ENCODE measurements at places on chromosomes 1 and 21.

GRCh38 chr1:12158357-12159092, 8.3 kb upstream of the TNFRSF1B start:
- DNase-seq: no peak

DNA sequence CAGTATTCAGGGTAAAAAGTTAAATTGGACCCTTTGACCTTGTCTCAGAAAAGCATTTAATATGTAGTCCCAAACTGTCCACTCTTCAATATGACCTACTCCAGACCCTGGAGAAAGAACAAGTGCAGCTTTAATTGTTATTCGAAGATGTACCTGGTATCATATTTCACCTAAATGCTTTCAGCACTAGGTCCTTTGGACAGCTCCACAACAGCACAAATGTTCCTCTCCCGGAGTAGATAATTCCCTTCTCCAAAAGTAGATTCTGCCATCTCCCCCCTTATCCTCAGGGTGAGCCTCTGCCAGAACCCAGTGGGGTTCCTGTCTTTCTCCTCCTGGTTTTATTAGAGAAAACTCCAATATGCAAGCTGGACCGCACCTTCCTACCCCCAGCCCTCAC, 104.5 kb upstream of the AJAP1 start:
- no peak for DNase-seq

DNA sequence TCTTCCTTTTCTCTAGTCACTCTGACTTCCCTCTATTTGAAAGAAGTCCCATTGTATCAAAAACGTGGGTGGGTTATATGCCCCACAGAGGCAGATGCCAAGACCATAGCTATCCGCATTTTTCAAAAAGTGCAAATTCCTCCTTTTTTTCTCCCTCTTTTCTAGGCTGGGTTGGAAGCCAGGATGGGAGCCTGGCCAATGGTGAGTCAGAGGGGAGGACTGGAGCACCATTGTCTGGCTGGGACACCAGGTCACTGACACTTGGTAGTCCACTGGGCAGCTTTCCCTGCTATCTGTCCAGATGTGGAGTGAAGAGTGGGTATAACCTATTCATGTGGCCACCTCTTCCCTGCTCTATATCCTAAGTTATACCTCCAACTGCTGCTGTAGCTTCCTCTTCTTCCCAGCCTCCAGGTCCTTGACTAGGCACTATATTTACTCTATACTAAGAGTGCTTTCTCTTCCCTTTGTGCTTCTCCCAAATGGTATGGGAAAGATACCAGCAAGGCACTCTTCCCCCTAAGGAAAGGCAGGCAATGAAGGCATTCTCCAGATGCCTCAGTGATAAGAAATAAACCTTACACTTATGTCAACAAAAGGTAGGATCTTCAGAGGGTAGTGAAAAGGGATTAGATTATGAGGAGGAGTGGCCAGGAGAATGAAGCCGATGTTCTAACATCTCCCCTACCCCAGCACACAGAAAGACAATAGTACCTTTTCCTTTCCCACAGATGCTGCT, 12.9 kb downstream of the PI4KB start:
- DNase-seq: no peak

DNA sequence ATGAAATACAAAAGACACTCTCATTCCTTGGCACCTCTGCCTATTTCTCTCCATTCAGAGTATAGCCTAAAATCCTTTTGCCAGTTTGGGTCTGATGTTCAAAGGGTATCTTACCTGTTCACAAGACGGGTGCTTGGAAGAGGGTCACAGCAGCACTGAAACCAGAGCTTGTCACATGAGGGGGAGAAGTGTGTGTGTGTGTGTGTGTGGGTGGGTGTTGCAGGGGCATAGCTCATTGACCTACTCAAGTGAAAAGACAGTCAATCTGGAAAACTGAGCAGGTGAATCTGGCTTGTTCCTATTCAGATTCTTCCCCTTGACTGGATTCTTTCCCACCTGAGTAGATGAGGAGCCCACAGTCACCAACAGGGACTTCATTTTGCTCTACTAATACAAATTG, 63.9 kb downstream of the KCTD3 start:
- no peak for DNase-seq

DNA sequence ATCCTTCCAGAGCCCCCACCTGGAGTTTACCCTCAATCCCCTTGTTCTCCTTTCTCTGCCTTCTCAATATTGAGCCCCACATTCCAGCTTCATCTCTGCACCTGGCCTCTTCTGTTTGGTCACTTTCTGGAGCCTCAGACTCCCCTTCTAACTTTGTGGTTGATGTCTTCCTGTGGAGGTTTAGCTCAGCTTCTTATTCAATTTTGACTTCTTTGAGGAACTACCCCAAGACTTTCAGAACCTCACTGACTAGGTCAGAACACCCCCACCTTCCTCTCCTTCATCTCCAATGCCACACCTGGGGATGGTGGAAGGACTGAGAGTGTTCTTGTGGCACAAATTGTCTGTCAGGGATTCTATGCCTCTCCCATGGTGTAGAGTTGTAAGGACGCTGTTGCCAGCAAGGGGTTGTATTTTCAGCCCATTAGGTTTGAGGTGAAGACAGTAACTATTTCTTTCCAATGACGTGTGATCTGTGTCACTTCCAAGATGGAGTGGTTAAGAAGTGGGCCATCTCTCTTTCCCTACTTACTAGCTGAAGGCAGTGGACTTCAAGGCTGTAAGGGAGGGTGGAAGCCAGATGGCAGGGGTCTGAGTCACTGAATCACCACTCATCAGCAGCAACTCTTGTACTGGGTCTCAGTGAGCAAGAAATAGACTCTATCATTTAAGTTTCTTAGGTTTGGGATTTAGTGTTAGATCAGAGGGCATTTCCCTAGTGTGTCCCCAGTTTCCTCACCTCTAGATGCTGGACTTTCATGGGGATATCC, 80.6 kb downstream of the PAPPA2 start:
- no peak for DNase-seq
